ENCODE measurements at places on chromosomes 4 and X. TPM values are rescaled to one million over a fixed set of nuclear protein-coding genes. Genes with fewer than 3 reads are reported as not detected.

The SPANXA2 gene
- total RNA-seq: not detected

The FAM47B gene
- total RNA-seq: not detected

The SMIM31 gene
- not detected for total RNA-seq

The DIPK2B gene
- not detected for total RNA-seq

The TCEAL6 gene
- total RNA-seq: not detected

The TCEAL5 gene
- not detected for total RNA-seq

Measured in mesangial cell (primary cell).